Astrocyte (in vitro differentiated cells and primary cell): ENCODE measurements at places on chromosomes 2 and 18. TPM values are rescaled to one million over a fixed set of nuclear protein-coding genes. Genes with fewer than 3 reads are reported as not detected.

DNA sequence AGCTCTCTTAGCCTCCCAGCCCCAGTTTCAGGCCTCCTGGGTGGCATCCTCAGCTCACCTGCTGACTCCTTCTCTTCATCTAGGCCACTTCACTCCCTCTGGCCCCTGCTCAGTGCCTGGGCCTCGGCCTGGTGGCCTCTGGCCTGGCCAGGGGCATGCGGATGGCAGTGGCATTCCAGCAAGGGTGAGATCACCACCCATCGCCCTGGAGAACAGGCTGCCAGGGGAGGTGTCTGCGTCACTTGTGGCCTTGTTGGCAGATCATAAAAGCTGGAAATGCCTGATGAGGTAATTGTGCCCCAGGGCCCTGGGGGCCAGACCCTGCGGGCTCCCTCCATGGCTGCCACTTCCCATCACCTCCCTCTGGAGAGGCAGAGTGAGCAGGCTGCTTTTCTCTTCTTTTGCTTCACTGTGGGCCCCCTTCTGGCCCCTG is 72.5 kb upstream of the SMAD2 start:
- peaks cover 22% of the 10 kb centered on the region for H3K4me1 ChIP-seq
- H3K27me3 ChIP-seq = no peaks in the 10 kb centered on the region
- no peak overlapping the region for H3K4me3 ChIP-seq
- H3K36me3 ChIP-seq = no peaks in the 10 kb centered on the region

DNA sequence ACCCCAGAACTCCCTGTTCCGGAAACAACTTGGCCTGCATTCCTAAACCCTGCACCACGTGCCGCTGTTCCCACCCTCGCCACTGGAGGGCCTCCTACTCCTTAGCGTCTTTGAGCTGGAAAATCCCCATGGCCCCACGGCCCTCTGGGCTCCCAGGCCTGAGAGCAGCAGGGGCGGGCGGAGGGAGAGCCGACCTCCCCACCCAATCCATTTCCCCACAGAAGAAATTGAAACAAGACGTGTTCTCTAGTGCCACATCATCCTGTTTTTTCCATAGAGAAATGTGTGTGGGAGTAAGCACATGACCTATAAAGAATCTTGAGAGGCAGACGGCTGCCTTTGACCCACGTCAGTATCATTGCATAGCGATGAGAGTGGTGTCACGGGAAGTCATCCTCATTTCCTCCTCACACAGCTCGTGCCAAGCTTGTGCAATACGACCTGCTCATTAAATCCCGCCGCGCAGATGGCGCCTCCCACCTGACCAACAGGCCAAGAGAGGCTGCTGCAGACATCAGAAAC is 79.2 kb downstream of the LAMA1 start:
- no peaks in the 10 kb centered on the region for H3K36me3 ChIP-seq
- peak; percentile 97 for DNase-seq
- peaks cover 4% of the 10 kb centered on the region for H3K4me1 ChIP-seq
- no peaks in the 10 kb centered on the region for H3K27me3 ChIP-seq

GRCh38 chr2:95122197-95122551 is 566 bp upstream of the MRPS5 start:
- no peaks in the 10 kb centered on the region for H3K36me3 ChIP-seq
- peak overlapping the region; percentile 93 for H3K4me3 ChIP-seq
- no peak overlapping the region for H3K27ac ChIP-seq
- no peak for DNase-seq
- H3K27me3 ChIP-seq = no peaks in the 10 kb centered on the region

DNA sequence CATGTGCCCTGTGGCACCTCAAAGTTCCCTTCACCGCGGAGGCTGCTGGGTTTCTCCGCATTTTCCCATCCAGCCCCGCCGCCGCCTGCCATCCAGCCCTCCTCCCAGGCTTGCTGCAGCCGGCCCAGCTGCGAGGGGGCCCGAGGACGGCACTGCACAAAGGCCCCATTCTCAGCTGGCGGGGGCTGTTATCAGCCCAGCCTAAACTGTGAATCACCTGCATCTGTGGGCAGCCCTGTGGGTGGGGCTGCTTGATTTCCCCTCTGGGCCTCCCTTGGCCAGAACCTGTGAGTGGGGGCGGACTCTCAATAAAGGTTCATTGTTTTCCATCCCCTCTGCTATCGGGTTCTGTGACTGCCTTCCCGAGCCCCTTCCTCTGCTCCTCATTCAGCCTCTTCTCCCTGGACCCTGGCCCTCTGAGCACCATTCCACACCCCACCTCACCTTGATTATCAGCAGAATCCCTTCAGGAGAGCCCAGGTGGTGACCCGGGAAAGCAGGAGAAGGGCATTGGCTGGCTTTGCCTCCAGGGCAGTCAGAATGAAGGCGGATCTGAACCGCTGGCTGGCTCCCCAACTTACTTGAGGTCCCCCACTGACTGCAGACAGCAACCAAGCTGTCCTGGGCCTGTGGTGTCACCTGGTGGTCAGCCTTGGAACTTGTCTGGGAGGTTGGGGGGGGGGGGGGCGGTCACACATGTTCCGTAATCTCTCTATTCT is 204.5 kb downstream of the ZFP36L2 start:
- no peak overlapping the region for H3K4me3 ChIP-seq
- DNase-seq = no peak
- H3K27me3 ChIP-seq = no peaks in the 10 kb centered on the region
- H3K4me1 ChIP-seq = peaks cover 11% of the 10 kb centered on the region
- no peak overlapping the region for H3K27ac ChIP-seq

Gene BCL11A
- 29.8 and 32.0 TPM in 2 replicates for total RNA-seq

- H3K4me3 ChIP-seq = no peak overlapping the region
- no peaks in the 10 kb centered on the region for H3K27me3 ChIP-seq
- H3K4me1 ChIP-seq = no peaks in the 10 kb centered on the region
- H3K36me3 ChIP-seq = no peaks in the 10 kb centered on the region
Observed at GRCh38 chr2:102301867-102302362, 9.4 kb upstream of the IL1RL1 start.

GRCh38 chr2:100886085-100886484 is 66.1 kb downstream of the NPAS2 start:
- DNase-seq = no peak
- peaks cover 16% of the 10 kb centered on the region for H3K4me1 ChIP-seq
- H3K36me3 ChIP-seq = no peaks in the 10 kb centered on the region
- no peaks in the 10 kb centered on the region for H3K27me3 ChIP-seq
- H3K4me3 ChIP-seq = no peak overlapping the region
- H3K27ac ChIP-seq = no peak overlapping the region

Gene CRYGB
- not detected in 2 replicates for total RNA-seq
